Stimulated activated naive CD4-positive, alpha-beta T cell (primary cell): ENCODE measurements at places on chromosomes 6 and 20.

- DNase-seq: no peak
Measured at GRCh38 chr20:57651881-57652605, 31.8 kb upstream of the ZBP1 start.

DNA sequence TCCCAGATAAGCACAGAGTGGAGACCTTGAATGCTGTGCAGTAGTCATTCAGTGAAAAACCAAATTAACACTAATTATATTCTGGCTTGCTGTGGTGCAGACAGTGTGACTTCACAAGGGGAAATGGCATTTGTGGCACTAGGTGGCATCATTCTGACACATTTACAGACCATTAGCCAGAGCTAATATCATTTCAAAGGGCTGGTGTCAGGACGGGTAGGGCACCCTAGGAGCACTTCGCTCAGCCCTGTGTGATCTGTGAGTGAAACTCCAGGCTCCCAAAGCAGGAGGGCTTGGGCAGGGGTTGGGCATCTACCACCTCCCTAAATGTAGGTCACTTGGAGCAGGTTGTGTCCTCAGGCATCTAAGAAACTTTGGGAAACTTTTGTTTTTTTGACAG is 555.8 kb downstream of the PKHD1 start:
- no peak for DNase-seq

- no peak for DNase-seq
Measured at GRCh38 chr6:25354078-25354932, 75.1 kb downstream of the CARMIL1 start.

- no peak for DNase-seq
Measured at GRCh38 chr6:56370127-56370540, 122.8 kb upstream of the COL21A1 start.

GRCh38 chr6:56660381-56660730 is 17.7 kb upstream of the DST start:
- DNase-seq: no peak

DNA sequence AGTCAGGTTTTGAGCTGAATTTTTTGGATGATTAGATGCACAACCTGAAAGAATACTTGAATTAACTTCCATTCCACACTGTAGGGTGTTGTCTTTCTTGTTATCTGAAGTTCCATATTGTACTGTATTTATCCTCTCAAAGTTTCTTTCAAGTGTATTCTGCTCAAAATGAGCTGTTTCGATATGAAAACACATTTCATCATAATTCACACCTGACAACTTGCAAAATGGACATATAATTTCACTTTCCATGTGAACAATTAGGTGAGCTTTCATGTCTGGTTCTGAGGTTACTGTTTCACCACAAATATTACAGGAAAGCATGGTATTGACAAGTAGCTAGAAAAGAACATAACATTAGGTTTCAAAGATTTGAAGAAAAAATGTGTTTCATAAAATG is 1.7 kb downstream of the ZUP1 start:
- DNase-seq: no peak
